ENCODE measurements at places on chromosomes 11 and 22.

DNA sequence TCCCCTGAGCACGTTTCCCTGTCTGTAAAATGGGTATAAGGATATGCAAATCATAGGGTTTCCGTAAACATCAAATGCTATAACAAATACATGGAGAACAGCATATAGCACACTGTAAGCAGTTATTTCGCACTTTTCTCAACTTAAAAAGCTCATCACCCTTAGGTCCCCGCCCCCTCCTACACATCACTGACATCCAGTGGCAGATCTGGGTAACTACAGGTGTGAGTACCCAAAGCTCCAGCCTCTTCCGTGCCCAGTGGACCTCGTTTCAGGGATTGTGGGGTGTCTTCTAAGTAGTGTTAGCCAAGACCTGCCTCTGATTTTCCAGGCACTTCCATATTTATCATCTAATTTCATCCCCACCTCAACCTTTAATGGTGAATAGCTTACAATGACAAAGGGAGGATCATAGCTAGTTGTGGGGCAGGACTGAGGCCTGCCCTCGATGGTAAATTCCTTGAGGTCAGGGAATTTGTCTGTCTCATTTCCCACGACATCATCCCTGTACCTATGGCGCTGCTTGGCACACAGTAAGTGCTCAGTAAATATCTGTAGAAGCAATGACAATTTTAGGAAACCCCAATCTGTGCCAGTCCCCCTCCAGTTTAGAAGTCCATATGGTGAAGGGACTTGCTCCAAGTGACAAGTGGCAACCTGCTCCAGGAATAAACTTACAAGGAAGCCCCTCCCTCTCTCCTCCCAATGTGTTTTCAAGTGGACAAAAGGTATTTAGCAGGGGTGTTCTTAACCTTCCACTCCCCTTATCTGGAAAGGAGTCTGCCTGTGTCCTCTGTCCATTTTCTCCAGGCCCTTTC, 340.5 kb downstream of the TENM4 start:
- no peaks in the 10 kb centered on the region for H3K27me3 ChIP-seq
- H3K4me1 ChIP-seq, result peaks cover 8% of the 10 kb centered on the region
- H3K4me3 ChIP-seq, result no peak overlapping the region

GRCh38 chr22:41382610-41383009, 868 bp downstream of the TEF start:
- peak overlapping the region; percentile 69 for H3K4me3 ChIP-seq
- no peak for DNase-seq
- no peaks in the 10 kb centered on the region for H3K36me3 ChIP-seq
- H3K27ac ChIP-seq, result peak overlapping the region; percentile 100
- H3K4me1 ChIP-seq, result peaks cover 8% of the 10 kb centered on the region

DNA sequence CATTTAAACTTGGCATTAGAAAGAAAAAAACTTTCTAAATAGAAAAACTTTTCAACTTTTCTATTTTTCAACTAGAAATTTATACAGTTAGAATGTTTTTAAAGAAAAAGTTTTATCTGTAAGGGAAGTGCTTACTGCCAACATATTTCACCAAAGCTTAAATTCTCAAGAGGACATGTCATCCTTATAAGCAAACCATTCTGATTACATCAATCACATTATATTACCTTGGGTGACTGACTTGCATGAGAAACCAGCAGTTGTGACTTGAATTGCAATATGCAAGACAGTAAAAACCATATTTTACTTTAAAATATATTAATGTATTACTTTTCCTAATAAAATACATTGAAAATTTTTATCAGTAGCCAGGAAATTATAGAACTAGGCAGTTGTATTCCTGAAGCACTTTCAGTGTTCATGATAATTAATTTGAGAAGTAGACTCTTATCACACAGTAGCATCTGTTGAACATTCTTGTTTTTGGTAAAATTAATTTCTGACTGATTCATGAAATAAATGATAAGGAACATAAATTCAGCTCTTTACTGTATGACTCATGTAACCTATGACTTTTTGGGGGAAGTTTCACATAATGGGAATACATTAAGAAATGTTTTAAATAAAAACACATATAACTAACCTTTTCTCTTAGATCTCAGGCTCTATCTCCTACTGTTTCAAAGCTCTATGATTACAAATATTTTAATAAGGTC, 345.0 kb upstream of the CCDC179 start:
- H3K27me3 ChIP-seq, result no peaks in the 10 kb centered on the region
- H3K27ac ChIP-seq, result no peak overlapping the region
- H3K4me1 ChIP-seq, result no peaks in the 10 kb centered on the region
- no peak for DNase-seq
- no peaks in the 10 kb centered on the region for H3K36me3 ChIP-seq
- no peak overlapping the region for H3K4me3 ChIP-seq

DNA sequence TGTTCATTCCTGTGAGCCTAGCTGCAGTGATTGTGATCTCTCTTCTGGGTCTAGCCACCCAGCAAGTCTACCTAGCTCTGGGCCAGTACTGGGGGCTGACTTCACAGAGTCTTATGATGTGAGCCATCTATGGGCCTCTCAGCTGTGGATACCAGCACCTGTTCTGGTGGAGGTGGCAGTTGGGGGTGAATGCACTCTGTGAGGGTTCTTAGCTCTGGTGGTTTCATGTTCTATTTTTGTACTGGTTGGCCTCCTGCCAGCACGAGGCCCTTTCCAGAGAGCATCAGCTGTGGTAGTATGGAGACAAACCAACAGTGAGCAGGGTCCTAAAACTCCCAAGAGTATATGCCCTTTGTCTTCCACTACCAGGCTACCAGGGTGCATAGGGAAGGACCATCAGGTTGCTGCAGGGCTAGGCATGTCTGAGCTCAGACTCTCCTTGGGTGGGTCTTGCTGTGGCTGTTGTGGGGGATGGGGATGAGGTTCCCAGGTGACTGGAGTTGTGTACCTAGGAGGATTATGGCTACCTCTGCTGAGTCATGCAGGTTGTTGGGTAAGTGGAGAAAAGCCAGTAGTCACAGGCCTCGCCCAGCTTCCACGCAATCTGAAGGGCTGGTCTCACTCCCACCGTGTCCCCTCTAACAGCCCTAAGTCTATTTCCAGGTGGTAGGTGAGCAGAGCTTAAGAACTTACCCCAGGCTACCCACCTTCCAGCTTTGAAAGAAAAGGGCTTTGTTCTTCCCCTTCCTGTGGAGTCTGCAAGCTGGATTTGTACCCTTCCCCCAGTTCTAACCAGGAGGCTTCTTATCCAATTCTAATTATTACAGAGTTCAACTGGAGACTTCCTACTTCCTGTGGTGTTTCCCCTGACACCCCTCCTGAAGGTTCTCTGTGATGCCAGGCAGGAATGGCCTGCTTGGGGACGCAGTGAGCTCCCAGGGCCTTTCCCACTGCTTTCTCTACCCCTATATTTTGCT, 250.7 kb downstream of the LUZP2 start:
- H3K27ac ChIP-seq, result no peak overlapping the region
- no peaks in the 10 kb centered on the region for H3K36me3 ChIP-seq
- H3K4me3 ChIP-seq, result no peak overlapping the region
- no peak for DNase-seq
- H3K27me3 ChIP-seq, result no peaks in the 10 kb centered on the region

GRCh38 chr22:45692549-45692948, 20.9 kb downstream of the ATXN10 start:
- H3K27me3 ChIP-seq, result no peaks in the 10 kb centered on the region
- no peak for DNase-seq
- peaks cover 5% of the 10 kb centered on the region for H3K4me1 ChIP-seq
- no peak overlapping the region for H3K27ac ChIP-seq

- H3K27ac ChIP-seq, result no peak overlapping the region
- peaks cover 13% of the 10 kb centered on the region for H3K36me3 ChIP-seq
- DNase-seq, result no peak
- H3K4me1 ChIP-seq, result no peaks in the 10 kb centered on the region
- no peaks in the 10 kb centered on the region for H3K27me3 ChIP-seq
- H3K4me3 ChIP-seq, result no peak overlapping the region
These were observed 15.1 kb downstream of the APOL6 start for GRCh38 chr22:35663371-35663770.

Measured in kidney (tissue), 22 donors.